ENCODE measurements at places on chromosomes 2 and 18.

DNA sequence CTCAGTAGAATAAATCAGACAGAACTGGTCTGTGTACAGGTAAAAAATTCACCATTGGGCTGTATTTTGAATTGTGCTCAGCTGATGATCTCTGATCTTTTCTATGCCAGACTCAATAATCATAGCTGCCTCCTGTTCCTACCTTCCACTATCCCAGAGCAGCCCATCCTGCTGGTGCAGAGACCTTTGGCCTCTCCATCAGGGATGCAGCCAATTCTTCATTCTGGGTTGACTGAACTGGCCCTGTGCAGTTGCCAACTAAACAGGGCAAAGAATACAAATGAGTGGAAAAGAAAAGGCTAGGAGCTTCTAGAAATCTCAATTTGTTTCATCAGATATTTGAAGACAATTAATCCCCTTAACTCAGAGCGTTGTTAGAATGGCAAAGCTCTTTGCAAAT lies 1781.3 kb upstream of the CELF4 start:
- no peak for DNase-seq

DNA sequence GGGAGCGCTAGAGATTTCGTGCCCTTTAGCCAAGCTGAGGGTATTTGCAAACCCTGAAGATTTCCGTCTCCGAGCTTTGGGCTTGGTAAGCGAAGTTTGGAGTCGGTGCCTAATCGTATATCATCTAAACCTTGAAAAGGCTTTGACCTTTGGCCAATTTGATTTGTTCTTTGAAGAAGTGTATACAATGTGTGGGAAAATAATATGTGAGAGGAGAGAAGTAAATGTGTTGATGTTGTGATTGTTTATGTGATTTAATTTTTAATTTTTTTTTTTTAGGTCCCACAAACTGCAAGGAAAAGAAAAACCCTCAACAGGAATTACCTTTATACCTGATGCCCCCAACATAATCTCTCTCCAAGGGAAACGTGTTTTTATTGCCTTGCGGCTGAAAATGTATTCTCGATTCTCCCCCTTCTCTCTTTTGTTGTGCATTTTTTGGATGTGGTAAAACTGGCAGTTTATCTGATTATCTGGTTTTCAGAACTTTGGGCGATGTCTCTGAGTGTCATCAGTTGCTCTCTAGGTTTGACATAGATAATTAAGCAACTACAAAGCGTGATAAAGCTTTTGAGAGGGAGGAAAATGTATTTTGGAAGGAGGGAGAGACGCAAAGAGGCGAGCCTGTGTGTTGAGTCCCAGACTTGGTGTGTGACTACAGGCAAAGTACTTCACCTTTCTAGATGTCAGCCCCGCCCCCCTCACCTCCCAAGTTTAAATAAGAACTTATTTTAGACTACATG lies 912 bp upstream of the FBXO11 start:
- DNase-seq: no peak

- DNase-seq: peak; percentile 56
Observed at GRCh38 chr2:238848976-238849853, 1.3 kb downstream of the TWIST2 start.

- no peak for DNase-seq
Observed at GRCh38 chr2:154688373-154688772, 10.1 kb upstream of the KCNJ3 start.

- DNase-seq: no peak
Observed at GRCh38 chr2:102237176-102237575, 50.4 kb downstream of the IL1RL2 start.

- no peak for DNase-seq
Observed at GRCh38 chr2:237645261-237645660, 17.9 kb downstream of the LRRFIP1 start.

GRCh38 chr2:181380581-181380980 lies 76.6 kb upstream of the ITGA4 start:
- DNase-seq: no peak

GRCh38 chr2:181239201-181239799 lies 217.9 kb upstream of the ITGA4 start:
- DNase-seq: peak; percentile 11

GRCh38 chr2:157900203-157900602 lies 24.1 kb upstream of the ACVR1 start:
- DNase-seq: no peak

- no peak for DNase-seq
Observed at GRCh38 chr2:233429175-233429897, 75.0 kb downstream of the DGKD start.

- no peak for DNase-seq
Observed at GRCh38 chr18:61948846-61949438, 56.1 kb upstream of the RNF152 start.

GRCh38 chr2:157746234-157746950 lies 117.7 kb upstream of the ACVR1C start:
- peak; percentile 90 for DNase-seq

- no peak for DNase-seq
Observed at GRCh38 chr2:2826209-2826551, 495.1 kb upstream of the MYT1L start.

GRCh38 chr2:215455958-215456357 lies 20.1 kb upstream of the FN1 start:
- no peak for DNase-seq
